AG10803 (cell line): ENCODE measurements at places on chromosomes 4 and X.

- DNase-seq, result no peak
Measured at GRCh38 chrX:23731951-23732350, 11.1 kb downstream of the ACOT9 start.

GRCh38 chr4:147823130-147823529 is 91.2 kb downstream of the ARHGAP10 start:
- no peak for DNase-seq

DNA sequence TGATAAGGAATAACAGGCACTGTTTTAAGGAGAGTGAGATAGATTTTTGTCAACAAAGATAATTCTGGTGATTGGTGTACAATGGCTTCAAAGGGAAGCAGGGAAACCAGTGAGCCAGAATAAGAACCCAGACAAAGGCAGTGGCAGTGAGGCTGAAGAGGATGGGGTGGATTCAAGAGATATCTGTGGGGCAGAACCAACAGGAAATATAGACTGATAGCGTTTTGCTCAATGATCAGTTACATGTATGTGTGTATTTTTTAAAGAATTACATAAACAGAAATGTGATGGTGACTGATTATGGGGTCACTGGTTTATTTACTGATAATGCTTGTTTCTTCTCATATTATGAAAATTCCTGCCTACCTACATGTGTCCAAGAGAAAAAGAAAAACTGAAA is 66.4 kb downstream of the AMMECR1 start:
- DNase-seq, result no peak

- DNase-seq, result peak; percentile 71
Measured at GRCh38 chrX:45714866-45715265, 514.2 kb upstream of the DIPK2B start.

- no peak for DNase-seq
Measured at GRCh38 chrX:13843150-13843721, 26.3 kb upstream of the GPM6B start.
